ENCODE measurements at places on chromosomes 3 and 15.

- DNase-seq, result no peak
These were observed 21.6 kb downstream of the SAMMSON start for GRCh38 chr3:70020906-70021660.

DNA sequence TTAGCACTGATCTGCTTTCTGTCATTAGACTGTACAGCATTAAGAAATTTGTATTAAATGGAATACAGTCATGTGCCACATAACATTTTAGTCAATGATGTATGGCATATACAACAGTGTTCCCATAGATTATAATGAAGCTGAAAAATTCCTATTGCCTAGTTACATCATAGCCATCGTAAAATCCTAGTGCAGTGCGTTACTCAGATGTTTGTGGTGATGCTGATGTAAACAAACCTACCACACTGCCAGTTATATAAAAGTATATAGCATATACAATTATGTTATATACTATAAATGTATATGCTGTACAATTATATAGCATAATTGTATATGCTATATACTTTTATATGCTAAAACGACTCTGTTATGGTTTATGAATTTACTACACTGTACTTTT is 41.7 kb downstream of the APH1B start:
- no peak for DNase-seq

DNA sequence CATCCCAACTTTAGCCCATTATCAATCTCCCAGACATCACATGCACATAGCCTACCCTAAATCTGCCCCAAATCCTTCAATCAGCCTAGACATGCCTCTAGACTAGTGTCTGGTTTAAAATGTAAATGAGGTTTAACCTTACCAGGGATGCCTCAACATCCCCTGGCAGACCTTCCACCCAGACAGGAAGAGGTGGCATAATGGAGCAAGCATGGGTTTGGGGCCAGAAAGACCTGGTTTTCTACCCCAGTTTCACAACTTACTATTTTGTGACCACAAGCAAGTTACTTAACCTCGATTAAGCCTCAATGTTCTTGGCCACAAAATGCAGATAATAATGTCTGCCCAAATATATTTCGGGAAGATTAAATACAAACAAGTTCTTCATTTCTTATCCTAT is 28.3 kb upstream of the THBS1 start:
- no peak for DNase-seq

GRCh38 chr3:46564190-46565021 is 1.7 kb downstream of the LRRC2 start:
- DNase-seq, result no peak

GRCh38 chr3:125057186-125057850 is 1.5 kb upstream of the HEG1 start:
- peak; percentile 72 for DNase-seq

DNA sequence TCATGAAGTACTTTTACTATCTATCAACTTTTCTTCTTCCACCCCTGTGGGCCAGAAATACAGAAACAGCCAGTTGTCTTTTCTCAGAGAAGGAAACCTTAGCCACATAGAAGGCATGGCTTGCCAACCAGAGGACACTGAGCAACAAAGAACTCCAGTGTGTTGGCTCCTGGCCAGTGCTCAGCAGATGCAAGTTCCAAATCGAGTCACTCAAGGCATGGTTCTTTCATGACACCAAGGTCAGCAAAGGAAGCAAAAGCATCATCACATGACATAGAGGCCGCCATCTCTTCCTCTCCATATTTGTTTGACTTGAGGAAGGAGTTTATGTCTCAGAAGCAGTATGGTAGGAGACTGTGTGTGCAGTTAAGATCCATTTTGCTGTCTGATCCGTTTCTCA is 92.2 kb downstream of the MYLK start:
- no peak for DNase-seq

DNA sequence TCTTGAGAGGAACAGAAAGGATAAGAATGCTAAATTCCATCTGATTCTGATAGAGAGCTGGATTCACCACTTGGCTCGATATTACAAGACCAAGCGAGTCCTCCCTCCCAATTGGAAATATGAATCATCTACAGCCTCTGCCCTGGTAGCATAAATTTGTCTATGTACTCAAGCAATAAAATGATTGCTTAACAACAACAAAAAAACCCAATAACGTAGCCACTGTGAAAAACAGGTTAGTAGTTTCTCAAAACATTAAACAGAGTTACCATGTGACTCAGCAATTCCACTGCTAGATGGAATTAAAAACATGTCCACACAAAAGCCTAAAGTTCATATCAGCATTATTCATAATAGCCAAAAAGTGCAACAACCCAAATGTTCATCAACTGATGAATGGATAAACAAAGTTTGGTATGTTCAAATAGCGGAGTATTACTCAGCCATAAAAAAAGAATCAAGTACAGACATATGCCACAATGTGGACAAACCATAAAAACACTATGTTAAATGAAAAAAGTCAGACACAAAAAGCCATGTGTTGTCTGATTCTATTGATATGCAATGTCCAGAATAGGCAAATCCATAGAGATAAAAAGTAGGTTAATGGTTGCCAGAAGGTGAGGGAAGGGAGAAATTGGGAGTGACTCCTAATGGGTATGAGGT is 16.8 kb downstream of the BCL2L10 start:
- DNase-seq, result peak; percentile 94

DNA sequence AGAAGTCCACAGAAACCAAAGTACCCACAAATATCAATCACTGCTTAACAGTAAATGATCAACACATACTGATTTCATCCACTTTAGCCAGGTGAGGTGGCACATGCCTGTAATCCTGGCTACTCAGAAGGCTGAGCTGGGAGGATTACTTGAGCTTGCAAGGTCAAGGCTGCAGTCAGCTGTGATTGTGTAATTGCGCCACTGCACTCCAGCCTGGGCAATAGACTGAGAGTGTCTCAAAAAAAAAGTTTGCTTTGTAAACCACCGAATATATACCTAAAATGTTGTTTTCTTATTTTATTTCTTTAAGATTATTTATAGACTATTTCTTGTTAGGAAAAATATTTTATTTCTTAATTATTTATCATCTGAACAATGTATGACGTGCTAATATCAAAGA is 8.7 kb upstream of the ATP13A4 start:
- no peak for DNase-seq

DNA sequence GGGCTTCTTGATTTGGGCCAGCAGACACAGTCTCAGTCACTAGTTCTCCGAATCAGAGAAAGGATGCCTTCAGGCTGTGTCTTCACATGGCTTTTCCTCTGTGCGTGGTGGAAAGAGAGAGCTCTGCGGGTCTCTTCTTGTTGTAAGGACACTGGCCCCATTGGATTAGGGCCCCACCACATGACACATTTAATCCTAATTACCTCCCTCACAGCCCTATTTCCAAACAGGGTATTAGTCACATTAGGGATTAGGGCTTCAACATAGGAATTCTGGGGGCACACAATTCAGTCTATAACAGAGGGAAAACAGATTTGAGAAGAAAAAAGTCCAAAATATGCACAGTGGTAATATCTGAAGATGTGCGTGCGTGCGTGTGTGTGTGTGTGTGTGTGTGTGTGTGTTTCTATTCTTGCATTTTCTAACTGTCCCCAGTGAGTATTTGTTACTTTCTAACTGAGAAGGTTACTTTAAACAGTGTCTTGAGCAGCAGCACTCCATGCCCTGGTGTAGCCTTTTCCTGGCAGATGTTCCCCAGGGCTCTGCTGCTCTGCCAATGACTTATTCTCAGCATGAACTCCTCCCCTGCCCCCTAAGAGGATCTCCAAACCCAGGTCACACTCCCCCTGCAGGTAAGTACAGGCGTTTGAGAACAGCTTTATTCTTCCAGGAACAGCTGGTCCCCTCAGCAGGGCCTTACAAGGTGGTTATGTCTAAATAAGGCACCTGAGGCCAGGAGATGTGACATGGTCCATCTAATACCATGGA is 72.9 kb downstream of the RPL39L start:
- DNase-seq, result peak; percentile 56

DNA sequence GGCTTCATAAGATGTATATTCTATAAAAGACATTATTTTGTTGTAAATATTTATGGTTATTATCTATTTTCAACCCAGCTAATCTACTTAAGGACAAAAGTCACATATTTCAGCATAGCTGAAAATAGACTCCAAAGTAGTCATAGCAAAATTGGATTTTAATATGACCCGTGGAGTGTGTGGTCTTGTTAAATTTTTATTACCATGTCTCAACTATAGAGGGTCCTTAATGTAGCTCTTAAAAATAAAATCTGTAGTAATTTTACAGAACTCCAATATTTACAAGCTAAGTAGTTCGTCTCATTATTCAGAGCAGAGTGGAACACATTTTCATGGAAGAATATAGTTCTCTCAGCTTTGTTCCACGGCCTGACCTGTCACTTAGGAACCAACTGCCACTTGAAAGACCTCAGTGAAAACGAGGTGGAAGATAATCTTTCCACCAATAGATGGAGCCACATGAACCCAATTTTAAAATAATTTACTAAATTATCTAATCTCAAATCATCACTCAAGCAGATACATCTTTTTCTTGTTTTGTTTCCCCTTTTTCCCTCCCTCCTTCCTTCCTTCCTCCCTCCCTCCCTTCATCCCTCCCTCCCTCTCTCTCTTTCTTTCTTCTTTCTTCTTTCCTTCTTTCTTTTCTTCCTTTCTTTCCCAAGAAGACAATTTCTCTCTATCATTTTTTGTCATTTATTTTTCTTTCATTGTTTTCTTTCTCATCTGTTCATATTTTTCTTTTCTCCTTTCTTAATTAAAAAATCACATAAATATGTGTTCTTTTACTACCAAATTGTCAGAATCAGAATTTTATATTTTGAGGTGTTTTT is 97.2 kb downstream of the CLDN1 start:
- no peak for DNase-seq

- no peak for DNase-seq
These were observed 26.1 kb downstream of the RAB6B start for GRCh38 chr3:133869586-133869985.

- peak; percentile 61 for DNase-seq
These were observed 738.4 kb upstream of the ALCAM start for GRCh38 chr3:104628185-104628789.

GRCh38 chr3:183159333-183159732 is 3.2 kb downstream of the LAMP3 start:
- no peak for DNase-seq

- DNase-seq, result peak; percentile 79
These were observed 28.4 kb downstream of the P3H2 start for GRCh38 chr3:190092250-190092649.

DNA sequence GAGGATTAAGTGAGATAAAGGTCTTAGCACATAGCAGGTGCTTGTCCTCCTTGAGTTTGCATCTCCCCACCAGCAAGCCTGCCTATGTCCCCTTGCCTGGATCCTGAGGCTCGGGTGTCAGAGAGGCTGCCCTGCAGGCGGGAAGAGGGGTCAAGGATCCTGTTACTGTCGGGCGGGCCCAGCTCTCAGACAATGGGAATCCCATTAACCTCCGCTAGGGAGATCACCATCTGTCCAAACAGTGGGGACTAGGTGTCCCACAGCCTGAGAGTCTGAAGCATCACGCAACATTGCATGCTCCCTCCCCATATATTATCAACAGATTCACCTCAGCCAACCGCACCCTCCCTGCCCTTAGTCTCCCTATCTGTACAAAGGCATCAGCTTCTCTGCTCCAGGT is 151.4 kb downstream of the FBLN2 start:
- no peak for DNase-seq

DNA sequence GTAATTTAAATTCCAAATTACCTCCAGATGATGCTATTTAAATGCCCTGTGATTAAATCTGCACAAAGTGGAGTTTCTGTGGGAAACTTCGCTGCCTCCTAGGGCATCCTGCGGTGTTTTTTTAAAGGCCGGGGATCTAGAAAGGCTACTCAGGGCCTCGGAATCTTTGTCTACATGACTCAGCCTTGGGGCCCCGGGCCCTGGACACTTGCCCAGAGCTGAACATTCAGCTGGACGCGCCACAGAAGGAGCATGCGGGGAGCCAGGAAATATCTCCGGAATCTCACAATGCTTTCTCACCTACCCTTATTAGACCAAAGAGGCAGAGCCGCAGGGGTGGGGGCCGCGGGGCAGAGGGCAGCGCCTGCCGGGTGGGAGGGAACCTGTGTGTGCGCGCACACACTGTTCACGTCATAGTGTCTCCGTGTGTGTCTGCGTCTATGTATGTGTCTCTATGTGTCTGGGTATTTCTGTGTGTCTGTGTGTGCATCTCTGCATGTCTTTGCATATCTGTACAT is 145.5 kb upstream of the TPM1 start:
- peak; percentile 100 for DNase-seq

- DNase-seq, result no peak
These were observed 62.2 kb downstream of the TIGIT start for GRCh38 chr3:114356066-114356465.

DNA sequence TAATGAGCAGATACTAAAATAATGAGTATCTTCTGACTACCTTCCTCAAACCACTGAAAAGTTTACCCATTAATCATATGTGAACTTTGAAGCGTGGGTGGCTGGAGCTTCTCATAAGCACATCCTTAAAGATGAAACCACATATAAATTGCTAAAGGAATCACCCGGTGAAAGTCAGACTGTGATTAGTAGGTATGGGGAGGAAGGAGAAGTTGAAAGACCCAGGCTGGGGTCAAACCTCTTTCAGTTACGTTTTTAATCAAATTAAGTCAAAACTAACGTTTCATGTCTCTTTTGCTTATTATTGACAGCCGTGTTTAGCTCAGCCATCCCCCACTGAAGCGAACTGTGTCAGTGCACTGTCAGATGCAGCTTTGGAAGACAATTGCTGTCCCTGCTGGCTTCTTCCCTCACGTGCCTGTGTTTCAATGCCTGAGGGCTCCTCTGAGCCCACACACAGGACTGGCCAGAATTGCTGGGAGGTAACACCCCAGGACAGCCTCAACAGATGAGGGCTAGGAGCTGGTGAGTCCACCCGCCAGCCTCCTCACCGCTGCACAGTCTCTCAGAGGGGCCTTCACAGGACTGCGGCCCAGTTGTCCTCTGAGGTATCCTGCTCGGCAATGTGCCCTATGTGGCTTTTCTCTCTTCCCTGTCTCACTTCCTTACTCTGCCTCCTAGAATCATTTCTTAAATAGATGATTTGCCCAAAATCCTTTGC is 29.3 kb upstream of the SH3BP5 start:
- no peak for DNase-seq

GRCh38 chr15:70415398-70415797 is 317.7 kb upstream of the TLE3 start:
- no peak for DNase-seq

DNA sequence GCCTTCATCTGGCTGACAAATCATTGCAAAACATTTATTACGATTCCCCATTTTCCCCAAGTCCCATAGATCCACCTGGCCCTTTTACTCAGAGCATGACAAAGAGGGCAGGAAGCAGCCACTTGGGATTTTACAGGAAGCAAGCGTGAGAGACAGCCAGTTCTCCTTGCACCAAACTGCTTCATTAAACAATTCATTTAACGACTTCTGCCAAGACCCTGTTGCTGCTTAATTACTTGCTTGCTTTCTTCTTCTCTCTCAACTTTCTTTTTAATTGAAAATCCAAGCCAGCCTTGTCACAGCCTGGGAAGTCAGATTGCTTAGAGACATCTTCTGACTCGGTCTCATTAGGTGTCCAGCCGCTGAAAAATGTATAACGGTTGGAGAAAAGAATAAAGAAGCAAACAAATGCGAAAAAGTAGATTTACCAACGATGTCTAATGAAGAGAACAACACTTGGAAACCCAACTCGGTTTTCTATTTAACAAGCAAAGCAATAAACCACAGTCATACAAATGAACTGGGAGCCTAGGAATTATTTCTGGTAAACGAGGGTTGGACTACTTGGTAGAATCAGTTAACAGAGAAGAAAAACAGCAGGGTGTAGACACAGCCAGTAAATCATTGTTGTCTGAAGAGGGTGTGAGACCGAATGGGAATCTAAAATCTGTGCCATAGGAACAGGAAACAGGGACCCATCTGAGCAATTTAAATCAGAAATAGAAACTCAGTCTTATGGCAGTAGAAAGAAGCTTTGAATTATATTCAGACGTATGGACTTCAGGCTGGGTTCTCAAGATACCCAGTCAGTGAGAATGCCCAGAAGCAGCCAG is 298.3 kb downstream of the LRRC3B start:
- DNase-seq, result no peak
